NCI-H2171 treated with DMSO at 0.1 percent for 48 hours (cell line): ENCODE measurements at places on chromosomes 12 and 14.

- DNase-seq: peak; percentile 39
Measured at GRCh38 chr14:43147485-43147884, 1359.6 kb downstream of the FSCB start.

GRCh38 chr12:66428870-66429269, 126.6 kb downstream of the HELB start:
- DNase-seq: no peak

GRCh38 chr14:55138091-55138490, 9.0 kb downstream of the LGALS3 start:
- DNase-seq: no peak

- DNase-seq: no peak
Measured at GRCh38 chr12:5374713-5375112, 57.2 kb upstream of the NTF3 start.

GRCh38 chr12:62267480-62267879, 7.3 kb downstream of the USP15 start:
- DNase-seq: no peak

DNA sequence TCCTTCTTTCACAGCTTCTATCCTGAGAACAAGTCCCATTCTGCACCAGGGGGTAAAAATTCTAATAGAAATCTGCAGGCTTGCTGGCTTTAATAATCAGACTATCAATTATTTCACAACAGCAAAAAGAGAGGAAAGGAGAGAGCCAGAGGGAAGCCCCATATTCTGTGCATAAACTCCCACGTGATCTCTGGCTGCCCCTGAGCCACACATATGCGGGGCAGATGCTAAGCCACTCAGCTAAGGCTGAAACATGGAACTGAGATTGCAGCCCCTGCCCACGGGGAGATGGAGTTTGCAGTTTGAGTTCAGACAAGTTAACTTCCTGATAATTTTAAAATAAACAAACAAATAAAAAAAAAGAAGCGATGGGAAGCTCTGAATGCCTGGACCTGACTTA, 254.4 kb upstream of the CCDC196 start:
- no peak for DNase-seq

DNA sequence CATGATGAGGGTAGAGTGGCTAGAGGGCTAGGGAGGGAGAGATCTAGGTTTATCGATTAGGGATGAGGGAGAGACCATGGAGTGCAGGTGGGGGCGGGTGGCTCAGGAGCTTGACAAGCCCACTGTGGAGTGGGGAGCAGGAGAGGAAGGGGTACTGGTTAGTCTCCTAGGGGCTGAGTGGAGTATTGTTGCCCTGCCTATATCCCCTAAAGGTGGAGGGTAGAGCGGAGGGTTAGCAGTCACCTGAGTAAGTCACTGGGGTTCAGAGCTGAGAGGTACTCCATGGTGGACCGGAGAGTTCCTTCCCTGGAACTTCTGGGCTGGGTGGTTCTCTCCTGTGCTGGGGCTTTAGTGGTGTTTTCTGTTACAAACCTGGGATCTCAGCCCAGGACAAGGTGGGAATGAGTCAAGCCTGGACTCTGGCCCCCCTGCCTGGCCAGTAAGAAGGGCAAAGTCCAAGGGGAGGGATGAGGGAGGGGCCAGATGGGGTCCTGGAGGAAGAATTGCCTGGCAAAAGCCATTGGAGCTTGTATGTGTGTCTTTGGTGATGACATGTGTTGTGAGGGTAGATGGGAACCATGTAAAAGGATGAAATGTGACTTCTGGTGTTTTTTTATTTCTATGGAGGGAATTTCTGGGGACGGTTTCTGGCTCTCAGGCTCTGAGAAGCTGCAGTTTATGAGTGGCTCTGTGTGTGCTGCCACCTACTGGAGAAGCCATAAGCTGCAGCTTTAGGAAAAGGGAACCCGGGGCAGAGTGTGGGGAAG, at the start of gene CIDEB:
CIDEB (minus strand) TSS at position 403 of the 767 bp plus-strand sequence; CDS start at position 284, 119 bp downstream.
- peak; percentile 48 for DNase-seq

DNA sequence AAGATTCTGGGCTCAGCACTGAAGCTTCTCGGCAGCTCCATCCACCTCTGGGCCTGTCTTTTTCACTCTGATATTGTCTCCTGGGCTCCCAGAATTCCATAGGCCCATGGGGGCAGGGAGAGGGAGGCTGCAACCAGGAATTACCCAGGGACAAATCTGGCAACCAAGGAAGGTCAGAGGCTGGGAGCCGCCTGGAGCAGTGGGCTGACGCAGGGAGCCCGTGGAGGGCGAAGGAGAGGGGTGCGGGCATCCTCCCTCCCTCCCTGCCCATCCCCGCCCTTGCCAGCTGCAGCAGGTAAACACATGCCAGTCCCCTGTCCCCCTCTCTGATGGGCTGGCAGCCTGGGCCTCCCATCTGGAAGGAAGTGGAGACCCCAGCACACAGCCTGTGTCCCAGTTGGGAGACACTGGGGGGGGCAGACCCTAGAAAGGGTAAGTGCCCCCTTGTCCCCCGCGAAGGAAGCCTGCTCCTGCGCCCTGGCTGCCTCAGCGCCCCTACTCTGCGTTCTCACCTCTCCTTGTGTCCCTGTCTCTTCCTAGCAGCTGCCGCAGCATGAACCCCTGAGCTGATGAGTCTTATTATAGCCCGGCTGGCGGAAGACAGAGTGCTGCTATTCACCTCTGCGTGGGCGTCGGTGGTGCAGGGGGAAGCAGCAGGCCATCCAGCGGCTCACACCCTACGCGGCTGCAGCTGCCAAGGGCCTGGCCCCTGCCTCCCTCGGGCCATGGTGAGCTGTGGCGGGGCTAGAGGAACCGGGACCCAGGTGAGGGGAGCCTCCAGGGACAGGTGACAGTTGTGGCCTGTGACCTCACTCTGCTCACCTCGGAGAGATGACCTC, 6.7 kb downstream of the LRTM2 start:
- DNase-seq: peak; percentile 90

DNA sequence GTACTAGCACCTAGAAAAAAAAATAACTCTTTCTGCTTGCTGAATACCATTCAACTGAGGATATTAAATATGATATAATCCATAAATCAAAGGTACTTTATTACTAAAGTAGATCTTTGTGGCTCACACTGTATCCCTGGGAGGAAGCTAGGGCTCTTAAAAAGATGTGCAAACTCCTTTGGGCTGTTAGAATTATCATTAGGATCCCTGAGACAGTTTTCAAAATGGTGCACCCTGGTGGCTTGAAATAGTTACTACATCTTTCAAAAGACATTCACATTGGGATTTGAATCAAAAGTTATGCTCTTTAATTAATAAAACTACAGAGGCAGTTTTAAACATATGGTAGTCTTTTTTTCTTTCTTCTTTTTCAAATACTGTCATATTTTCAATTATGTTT, 228.5 kb upstream of the G2E3 start:
- no peak for DNase-seq

- DNase-seq: no peak
Measured at GRCh38 chr12:65536876-65537681, 258.6 kb downstream of the MSRB3 start.

- DNase-seq: no peak
Measured at GRCh38 chr12:31491841-31492598, 98.9 kb downstream of the DENND5B start.

- peak; percentile 19 for DNase-seq
Measured at GRCh38 chr14:93032421-93032936, 83.2 kb downstream of the ITPK1 start.

DNA sequence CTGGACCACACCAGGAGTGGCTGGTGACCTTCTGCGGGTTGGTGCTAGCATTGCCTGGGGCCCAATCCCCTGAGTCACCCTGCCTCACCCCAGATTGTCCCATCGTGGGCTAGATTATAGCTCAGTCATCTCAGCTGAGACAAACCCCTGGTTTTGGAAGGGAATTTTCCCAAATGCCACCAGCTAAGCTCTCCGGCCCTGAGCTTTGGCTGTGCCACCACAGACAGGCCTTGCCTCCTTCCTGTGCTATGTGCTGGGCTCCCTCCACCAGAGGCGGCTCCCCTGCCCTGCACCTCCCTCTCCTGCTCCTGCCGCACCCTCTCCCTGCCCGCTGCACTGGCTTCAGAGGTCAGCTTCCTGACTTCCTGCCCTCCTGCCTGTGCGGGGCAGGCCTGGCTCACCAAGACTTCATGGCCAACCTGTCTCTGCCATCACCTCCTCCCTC, 196.3 kb downstream of the TSPAN9 start:
- no peak for DNase-seq

- no peak for DNase-seq
Measured at GRCh38 chr12:78795934-78796445, 68.6 kb upstream of the SYT1 start.

GRCh38 chr12:38102197-38102596, 214.4 kb upstream of the ALG10B start:
- DNase-seq: no peak

GRCh38 chr12:73656375-73656774, 881.3 kb upstream of the ATXN7L3B start:
- DNase-seq: no peak

DNA sequence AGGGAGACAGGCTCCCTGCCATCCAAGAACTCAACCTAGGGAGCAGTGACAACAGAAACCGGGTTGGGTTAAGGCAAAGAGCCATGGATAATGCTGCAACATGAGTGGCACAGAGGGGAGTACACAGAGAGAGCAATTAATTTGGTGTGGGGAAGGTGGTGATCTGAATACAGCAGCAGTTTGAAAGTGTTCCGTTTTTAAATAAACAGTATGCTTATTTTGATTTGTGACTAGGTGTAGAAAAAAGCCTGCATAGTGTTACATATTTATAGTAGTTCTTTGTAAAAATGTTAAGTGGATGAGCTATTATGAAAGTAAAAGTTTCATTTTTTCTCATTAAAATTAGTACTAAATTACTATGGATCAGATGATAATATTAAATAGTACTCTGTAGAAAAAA, 8.7 kb downstream of the AKAP5 start:
- DNase-seq: no peak

DNA sequence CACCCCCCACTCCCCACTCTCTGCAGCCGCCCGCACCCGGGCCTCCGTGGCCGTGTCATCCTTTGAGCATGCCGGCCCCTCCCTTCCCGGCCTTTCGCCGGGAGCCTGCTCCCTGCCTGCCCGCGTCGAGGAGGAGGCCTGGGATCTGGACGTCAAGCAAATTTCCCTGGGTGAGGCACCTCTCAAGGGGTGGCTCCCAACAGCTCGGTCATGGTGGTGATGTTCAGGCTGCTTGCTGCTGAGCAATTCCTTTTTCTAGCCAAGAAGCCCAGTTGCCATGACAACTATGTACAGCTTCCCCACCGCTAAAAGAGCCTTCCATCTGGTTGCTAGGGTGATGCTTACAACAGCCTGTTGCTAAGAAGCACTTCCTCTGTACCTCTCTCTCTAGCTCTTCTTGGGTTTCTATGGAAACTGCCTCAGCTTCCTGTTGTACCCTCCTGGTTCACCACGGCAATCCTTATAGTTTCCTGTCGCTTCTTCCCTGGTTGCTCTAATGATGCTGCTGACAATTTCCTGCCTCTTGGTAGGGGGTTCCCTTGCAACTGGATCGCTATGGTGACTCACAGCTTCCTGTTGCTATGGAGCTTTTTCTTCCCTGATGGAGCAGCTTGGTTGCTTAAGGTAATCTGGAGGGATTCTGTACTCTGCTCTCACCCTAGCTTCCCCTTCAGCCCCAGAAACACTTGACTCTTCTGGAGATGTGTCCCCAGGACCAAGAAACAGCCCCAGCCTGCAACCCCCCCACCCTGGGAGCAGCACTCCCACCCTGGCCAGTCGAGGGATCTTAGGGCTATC, 11.0 kb downstream of the ZNF219 start:
- DNase-seq: peak; percentile 75

DNA sequence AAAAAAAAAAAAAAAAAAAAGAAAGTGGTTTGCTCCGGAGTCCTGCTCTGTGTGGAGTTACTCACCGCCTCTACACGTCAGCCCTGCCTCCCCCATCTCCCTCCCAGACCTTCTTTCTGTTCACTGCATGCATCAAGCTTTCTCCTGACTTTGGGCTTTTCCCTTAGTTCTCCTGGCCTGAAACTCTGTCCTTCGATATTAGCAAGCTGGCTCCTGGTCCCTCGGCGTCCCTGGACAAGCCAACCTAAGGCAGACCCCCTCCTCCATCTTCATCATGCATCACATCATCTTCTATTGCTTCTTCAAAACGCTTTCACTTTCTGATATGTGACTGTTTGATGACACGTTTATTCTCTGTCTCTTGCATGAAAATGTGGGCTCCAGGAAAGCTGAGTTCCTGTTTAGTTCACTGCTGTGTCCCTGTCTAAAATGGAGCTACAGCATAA, 40.6 kb downstream of the SLC15A4 start:
- no peak for DNase-seq

- no peak for DNase-seq
Measured at GRCh38 chr12:88977115-88977514, 375.2 kb downstream of the DUSP6 start.

GRCh38 chr14:41662780-41663472, 56.2 kb downstream of the LRFN5 start:
- no peak for DNase-seq

DNA sequence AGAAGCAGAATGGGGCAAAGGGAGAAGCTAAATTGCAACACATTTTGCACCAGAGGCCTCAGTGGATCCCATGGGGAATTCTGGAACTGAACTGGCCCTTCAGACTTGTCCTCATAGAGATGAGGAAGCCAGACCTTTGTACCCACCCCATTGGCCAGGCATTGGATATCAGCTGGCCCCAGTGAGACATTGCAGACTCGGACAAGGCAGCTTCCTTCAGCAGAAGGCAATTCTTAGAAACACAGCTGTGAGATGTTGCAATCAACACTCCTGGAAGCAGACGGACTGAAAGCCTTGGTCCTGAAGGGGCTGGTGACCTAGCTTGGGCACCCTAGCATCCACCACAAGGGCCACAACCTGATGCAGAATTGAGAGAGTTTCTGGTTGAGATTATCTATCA, 218.1 kb downstream of the MSRB3 start:
- no peak for DNase-seq

DNA sequence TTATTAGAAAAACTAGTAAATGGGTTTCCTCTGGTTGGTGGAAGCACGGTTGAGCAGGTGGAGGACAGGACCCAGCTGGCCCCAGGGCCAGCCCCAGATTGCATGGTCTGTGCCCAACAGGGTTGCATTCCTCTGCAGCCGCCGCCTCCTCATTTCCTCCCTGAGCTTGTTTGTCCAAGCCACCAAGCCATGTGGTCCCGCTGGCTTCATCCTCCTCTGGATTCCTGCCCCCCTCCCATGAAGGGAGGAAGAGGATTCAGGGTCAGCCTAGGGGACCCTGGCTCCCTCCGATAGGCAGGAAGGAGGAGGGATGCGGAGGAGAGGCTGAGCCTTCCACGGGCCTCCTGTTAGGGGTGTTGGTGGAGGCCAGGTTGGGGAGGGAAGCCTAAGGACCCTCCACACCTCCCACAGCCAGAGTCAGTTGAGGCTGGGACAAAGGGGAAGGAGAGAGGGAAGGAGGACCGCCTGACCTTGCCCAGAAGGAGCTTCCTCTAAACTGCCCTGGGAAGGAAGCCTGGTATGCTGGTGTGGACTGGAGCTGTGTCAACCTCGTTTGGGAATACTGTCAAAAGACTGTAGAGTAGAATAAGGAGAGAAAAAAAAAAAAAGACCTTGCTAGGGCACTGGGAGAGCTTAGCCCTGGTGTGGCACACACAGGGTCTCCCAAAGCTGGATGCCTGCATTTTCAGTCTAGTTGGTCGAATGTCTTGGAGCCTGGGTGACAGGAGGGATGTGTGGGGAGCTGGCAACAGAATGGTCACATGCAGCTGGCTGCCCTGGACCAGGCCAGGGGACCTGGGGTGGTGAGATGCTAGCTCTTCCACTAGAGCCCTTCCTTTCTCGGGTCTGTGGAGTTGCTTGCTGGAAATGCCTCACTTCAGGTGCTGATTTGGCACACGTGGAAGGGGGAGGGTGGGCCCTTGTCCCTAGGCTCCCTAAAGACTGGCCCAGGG, 42.4 kb downstream of the PLEKHG3 start:
- no peak for DNase-seq
